ENCODE measurements at places on chromosomes 11 and 22. TPM values are rescaled to one million over a fixed set of nuclear protein-coding genes. Genes with fewer than 3 reads are reported as not detected.

The HOATZ gene
- not detected for total RNA-seq

- no peak for DNase-seq
These were observed 30.4 kb upstream of the CRTAM start for GRCh38 chr11:122807731-122808477.

- DNase-seq: no peak
These were observed 1410.2 kb downstream of the BRD1 start for GRCh38 chr22:48417225-48418070.

DNA sequence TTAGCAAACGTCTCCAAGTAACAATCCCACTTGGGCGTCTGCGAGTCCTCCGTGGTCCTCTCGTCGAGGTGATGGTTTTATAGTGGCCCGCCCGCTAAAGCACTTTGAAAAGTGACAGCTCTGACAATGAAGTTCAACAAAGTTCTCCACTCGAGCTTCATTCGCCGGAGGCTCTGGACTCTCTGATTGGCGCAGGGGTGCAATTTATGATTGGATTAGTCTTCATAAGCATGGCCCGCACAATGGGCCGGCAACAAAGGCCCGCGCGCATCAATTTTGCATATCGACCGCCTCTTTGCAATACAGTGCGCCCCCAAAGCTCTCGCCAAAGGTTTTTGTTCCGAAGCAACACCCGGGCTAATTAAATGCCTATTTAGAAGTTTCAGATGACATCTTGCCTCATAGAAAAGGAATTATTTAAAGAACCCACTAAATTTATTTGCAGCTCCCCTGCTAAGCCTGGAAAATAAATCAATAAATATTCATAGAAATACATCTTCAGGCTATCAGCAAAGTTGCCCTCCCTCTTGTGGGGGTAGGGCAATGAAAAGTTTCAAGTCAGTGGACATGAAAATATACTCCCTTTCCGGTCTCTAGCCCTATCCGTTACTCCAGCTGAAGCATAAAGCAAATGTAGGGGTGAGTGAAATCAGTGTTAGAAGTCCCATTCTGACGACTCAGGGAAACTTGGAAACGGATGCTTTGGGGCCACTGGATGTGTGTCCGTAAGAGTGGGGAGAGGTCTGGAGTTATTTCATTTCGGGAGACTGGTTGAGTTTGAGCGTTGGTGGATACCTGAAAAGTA, at the start of gene DBX1:
TSS of gene DBX1 (minus strand) at position 51 of the 805 bp plus-strand sequence. CDS start 151 bp downstream, outside the sequence.
- no peak for DNase-seq

All from CD8-positive, alpha-beta T cell (primary cell).